ENCODE measurements at places on chromosomes 5 and 9. TPM values are rescaled to one million over a fixed set of nuclear protein-coding genes. Genes with fewer than 3 reads are reported as not detected.

- no peaks in the 10 kb centered on the region for H3K27me3 ChIP-seq
- no peak overlapping the region for H3K27ac ChIP-seq
- no peak overlapping the region for H3K4me3 ChIP-seq
- H3K4me1 ChIP-seq = no peaks in the 10 kb centered on the region
Measured at GRCh38 chr5:92633176-92633575, 947.8 kb downstream of the NR2F1-AS1 start.

- H3K4me1 ChIP-seq = peaks cover 9% of the 10 kb centered on the region
- peak overlapping the region; percentile 14 for H3K27ac ChIP-seq
- peaks cover under 1% of the 10 kb centered on the region for H3K36me3 ChIP-seq
- H3K4me3 ChIP-seq = no peak overlapping the region
- no peak for DNase-seq
Measured at GRCh38 chr9:93054758-93055704, 3.5 kb upstream of the SUSD3 start.

DNA sequence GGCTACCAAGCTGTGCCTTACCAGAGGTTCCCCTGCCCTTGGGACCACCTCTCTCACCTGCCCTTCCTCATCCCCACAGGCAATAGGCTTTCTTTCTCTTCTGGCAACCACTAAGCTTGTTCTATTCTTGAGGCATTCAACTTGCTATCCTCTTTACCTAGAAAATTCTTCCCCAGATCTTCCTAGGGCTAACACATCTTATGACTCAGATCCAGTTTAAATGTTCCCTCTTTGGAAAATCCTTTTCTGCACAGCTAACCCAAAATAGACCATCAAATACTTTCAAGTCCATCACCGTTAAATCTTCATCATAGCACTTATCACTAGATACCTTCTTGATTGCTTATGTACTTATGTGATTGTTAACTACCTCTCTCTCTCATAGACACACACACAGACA, 93.7 kb downstream of the ENC1 start:
- DNase-seq = no peak
- H3K4me3 ChIP-seq = no peak overlapping the region
- H3K36me3 ChIP-seq = no peaks in the 10 kb centered on the region
- peaks cover 4% of the 10 kb centered on the region for H3K27me3 ChIP-seq
- no peak overlapping the region for H3K27ac ChIP-seq

DNA sequence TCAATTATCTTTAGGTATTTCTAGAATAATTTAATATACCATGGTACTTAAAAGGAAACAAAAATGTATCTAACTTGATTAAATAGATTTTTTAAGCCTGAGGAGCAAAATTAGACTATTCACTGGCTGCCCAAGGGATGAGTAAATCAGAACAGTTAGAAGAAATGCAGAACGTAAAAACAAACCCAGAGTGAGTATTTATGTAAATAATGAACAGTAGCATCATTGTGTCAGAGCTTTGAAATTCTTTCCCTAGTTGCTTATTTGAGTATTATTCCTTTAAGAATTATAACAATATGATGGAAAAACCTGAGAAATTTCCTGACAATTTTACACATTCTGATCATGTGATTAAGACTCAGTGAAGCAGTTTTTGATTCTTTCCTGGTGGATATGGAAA, 200.9 kb downstream of the GDNF start:
- peaks cover 22% of the 10 kb centered on the region for H3K36me3 ChIP-seq
- DNase-seq = no peak
- no peaks in the 10 kb centered on the region for H3K4me1 ChIP-seq
- H3K27ac ChIP-seq = no peak overlapping the region
- no peak overlapping the region for H3K4me3 ChIP-seq
- no peaks in the 10 kb centered on the region for H3K27me3 ChIP-seq

GRCh38 chr5:167968837-167969236, 322.6 kb upstream of the WWC1 start:
- H3K27ac ChIP-seq = no peak overlapping the region
- no peaks in the 10 kb centered on the region for H3K36me3 ChIP-seq
- no peak for DNase-seq
- no peaks in the 10 kb centered on the region for H3K4me1 ChIP-seq
- no peak overlapping the region for H3K4me3 ChIP-seq
- H3K27me3 ChIP-seq = peaks cover 3% of the 10 kb centered on the region

- DNase-seq = peak; percentile 25
- H3K4me3 ChIP-seq = peak overlapping the region; percentile 39
- peak overlapping the region; percentile 84 for H3K27ac ChIP-seq
- H3K27me3 ChIP-seq = peaks cover 2% of the 10 kb centered on the region
- no peaks in the 10 kb centered on the region for H3K36me3 ChIP-seq
Measured at GRCh38 chr5:94793113-94793815, 174.8 kb downstream of the SLF1 start.

- peaks cover 6% of the 10 kb centered on the region for H3K27me3 ChIP-seq
- H3K36me3 ChIP-seq = no peaks in the 10 kb centered on the region
- peak; percentile 85 for DNase-seq
Measured at GRCh38 chr9:38068701-38069628, at the start of gene SHB. SHB (minus strand) TSS chr9:38069227; CDS start chr9:38068645, 582 bp downstream.

- no peak overlapping the region for H3K4me3 ChIP-seq
- no peaks in the 10 kb centered on the region for H3K27me3 ChIP-seq
- H3K36me3 ChIP-seq = no peaks in the 10 kb centered on the region
- peaks cover 8% of the 10 kb centered on the region for H3K4me1 ChIP-seq
Measured at GRCh38 chr9:131358556-131358955, 35.3 kb upstream of the PRRC2B start.

GRCh38 chr5:123422433-123423277, 548 bp downstream of the CEP120 start:
- DNase-seq = peak; percentile 42
- no peak overlapping the region for H3K27ac ChIP-seq
- H3K27me3 ChIP-seq = no peaks in the 10 kb centered on the region
- no peak overlapping the region for H3K4me3 ChIP-seq
- H3K36me3 ChIP-seq = peaks cover 5% of the 10 kb centered on the region
- peaks cover 34% of the 10 kb centered on the region for H3K4me1 ChIP-seq

DNA sequence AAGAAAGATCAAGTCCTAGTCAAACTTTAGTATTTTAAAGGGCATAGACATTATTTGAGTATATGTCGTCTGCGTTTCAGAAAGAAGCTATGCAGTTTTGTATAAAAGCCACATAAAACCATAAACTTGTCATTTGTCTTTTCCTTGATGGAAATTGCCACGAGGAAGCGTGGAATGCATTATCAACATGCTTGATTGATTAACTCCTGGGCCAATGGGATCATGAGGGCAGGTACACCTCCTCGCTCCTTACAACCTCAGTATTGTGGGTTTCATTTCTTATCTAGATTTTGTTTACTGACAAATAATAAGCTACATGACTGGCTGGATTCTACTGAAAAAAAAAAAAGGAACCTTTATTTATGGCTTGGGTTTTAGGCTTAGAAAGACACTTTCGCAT, 122.5 kb upstream of the RFX3 start:
- no peaks in the 10 kb centered on the region for H3K36me3 ChIP-seq
- H3K4me1 ChIP-seq = no peaks in the 10 kb centered on the region
- no peak overlapping the region for H3K27ac ChIP-seq

DNA sequence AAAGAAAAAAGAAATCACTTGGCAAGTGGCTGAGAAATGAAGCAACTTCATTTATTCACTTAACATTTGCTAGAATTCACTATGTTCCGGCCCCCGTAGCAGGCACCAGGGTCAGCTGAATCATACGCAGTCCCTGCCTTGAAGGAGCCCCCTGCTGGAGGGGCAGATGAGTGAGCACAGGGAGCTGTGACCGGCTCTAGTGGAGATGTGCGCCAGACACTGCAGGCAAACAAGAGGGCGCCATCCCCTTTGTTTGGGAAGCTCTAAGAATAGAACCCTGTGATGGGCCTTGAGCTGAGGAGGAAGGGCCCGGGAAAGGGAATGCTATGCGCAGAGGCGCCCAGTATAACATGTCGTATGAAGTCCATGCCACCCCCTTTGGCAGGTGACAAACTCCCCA, 20.2 kb upstream of the RPL26L1 start:
- H3K27me3 ChIP-seq = no peaks in the 10 kb centered on the region
- no peak overlapping the region for H3K4me3 ChIP-seq
- H3K27ac ChIP-seq = no peak overlapping the region
- peaks cover 7% of the 10 kb centered on the region for H3K36me3 ChIP-seq

- no peak for DNase-seq
- no peaks in the 10 kb centered on the region for H3K27me3 ChIP-seq
- H3K27ac ChIP-seq = no peak overlapping the region
- peaks cover 25% of the 10 kb centered on the region for H3K4me1 ChIP-seq
Measured at GRCh38 chr9:33114746-33115145, 38.3 kb upstream of the SMU1 start.

- H3K4me3 ChIP-seq = no peak overlapping the region
- DNase-seq = peak; percentile 35
- H3K27me3 ChIP-seq = no peaks in the 10 kb centered on the region
- no peaks in the 10 kb centered on the region for H3K36me3 ChIP-seq
- peaks cover 71% of the 10 kb centered on the region for H3K4me1 ChIP-seq
Measured at GRCh38 chr5:142821733-142822487, 51.7 kb downstream of the ARHGAP26 start.

DNA sequence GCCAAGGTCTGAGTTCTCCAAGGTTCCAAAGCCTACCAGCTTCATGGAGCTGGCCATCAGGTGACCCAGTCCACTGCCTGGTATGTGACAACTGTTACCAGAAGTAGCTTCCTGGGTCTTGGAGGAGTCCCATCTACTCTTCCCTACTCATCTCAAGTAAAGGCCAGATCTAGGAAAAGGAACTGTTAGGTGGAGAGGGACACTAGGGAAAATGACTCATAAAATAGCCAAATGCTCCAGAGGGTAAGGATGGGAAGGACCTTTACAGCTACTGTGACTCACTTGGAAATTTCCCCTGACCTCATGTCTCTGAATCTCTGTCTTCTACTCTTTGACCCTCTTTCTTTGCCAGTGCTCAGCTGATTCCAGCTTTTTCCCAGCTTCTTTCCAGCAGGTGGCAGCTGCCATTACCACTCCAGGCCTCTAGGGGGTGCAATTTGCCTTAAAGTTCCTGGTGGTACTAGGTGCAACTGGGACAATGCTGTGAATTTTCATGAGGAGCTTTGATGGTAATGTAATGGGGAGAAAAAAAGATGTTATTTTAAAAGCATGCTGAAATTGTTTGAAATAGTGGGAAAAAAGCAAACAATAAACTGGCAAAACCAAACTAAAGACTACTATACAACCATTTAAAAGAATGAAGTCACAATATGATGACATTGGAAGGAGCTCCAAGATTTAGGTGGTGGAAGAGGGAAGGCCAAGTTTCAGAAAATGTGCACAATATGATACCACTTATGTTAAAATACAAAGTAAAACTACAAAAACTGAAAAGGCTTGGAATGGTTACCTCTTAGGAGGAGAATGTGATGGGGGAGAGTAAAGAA, 27.1 kb upstream of the MYORG start:
- H3K27ac ChIP-seq = no peak overlapping the region
- H3K27me3 ChIP-seq = no peaks in the 10 kb centered on the region
- H3K4me3 ChIP-seq = no peak overlapping the region
- DNase-seq = peak; percentile 71
- peaks cover 4% of the 10 kb centered on the region for H3K36me3 ChIP-seq
- H3K4me1 ChIP-seq = no peaks in the 10 kb centered on the region

GRCh38 chr9:97934321-97935115, 3.5 kb downstream of the HEMGN start:
- H3K27me3 ChIP-seq = no peaks in the 10 kb centered on the region
- peaks cover 48% of the 10 kb centered on the region for H3K4me1 ChIP-seq
- H3K36me3 ChIP-seq = no peaks in the 10 kb centered on the region
- no peak overlapping the region for H3K27ac ChIP-seq
- DNase-seq = no peak

GRCh38 chr5:154197801-154198491, 7.4 kb downstream of the GALNT10 start:
- H3K4me1 ChIP-seq = peaks cover 71% of the 10 kb centered on the region
- DNase-seq = peak; percentile 87
- peaks cover 23% of the 10 kb centered on the region for H3K36me3 ChIP-seq
- H3K27ac ChIP-seq = peak overlapping the region; percentile 65
- no peaks in the 10 kb centered on the region for H3K27me3 ChIP-seq

GRCh38 chr5:38259809-38260160, 1.4 kb downstream of the EGFLAM start:
- no peak overlapping the region for H3K27ac ChIP-seq
- peaks cover 10% of the 10 kb centered on the region for H3K4me1 ChIP-seq
- DNase-seq = no peak
- peaks cover 62% of the 10 kb centered on the region for H3K27me3 ChIP-seq
- H3K4me3 ChIP-seq = no peak overlapping the region
- H3K36me3 ChIP-seq = no peaks in the 10 kb centered on the region

DNA sequence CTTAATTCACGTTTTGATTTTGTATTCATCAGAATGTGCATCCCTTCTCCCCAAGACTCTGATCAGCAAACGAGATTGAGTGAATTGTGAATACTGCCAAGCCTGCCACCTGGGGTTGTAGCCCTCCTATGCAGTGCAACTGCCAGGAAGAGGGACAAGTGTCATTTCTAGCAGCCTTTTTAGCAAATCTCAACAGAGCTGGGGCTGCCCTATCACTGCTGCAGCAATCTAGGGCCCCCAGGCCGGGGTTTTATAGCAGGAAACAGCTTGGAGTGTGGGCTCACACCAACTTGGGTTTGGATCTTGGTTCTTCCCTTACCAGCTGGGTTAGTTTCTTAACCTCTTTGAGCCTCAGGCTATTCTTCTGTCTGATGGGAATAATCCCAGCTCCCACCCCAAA, 4.0 kb downstream of the CSF1R start:
- peaks cover 32% of the 10 kb centered on the region for H3K27me3 ChIP-seq
- H3K4me3 ChIP-seq = no peak overlapping the region

COL5A1 gene
- 0.12 TPM for total RNA-seq

RGS14 gene
- 43.9 TPM for total RNA-seq

TICAM2 gene
- total RNA-seq = 2.0 TPM

TXNDC8 gene
- not detected for total RNA-seq

PTCD2 gene
- total RNA-seq = 10.8 TPM

SLC22A4 gene
- 1.3 TPM for total RNA-seq

PCA3 gene
- total RNA-seq = not detected

SCGB3A1 gene
- total RNA-seq = not detected

LCNL1 gene
- total RNA-seq = not detected

CYSRT1 gene
- 0.21 TPM for total RNA-seq

FIBCD1 gene
- total RNA-seq = not detected

NUTM2G gene
- not detected for total RNA-seq

SLC27A4 gene
- 12.6 TPM for total RNA-seq

HMHB1 gene
- not detected for total RNA-seq

GPR107 gene
- total RNA-seq = 22.8 TPM

WNT8A gene
- total RNA-seq = not detected

SLC6A7 gene
- total RNA-seq = not detected

DMRT3 gene
- total RNA-seq = not detected

ADRA1B gene
- total RNA-seq = not detected

SH3GLB2 gene
- total RNA-seq = 62.3 TPM

CATSPER3 gene
- 0.45 TPM for total RNA-seq

TMEM215 gene
- not detected for total RNA-seq

CSNK1A1 gene
- 165 TPM for total RNA-seq

Data from activated CD4-positive, alpha-beta memory T cell treated with anti-CD3 and anti-CD28 coated beads for 36 hours (primary cell).